Smooth muscle cell of the umbilical artery (primary cell): ENCODE measurements at places on chromosomes 6 and 20. TPM values are rescaled to one million over a fixed set of nuclear protein-coding genes. Genes with fewer than 3 reads are reported as not detected.

CD93 gene
- 0.69 and 0.89 TPM in 2 replicates for total RNA-seq

CLIC5 gene
- not detected in 2 replicates for total RNA-seq

SLC35D3 gene
- total RNA-seq: not detected in 2 replicates

SYTL3 gene
- 0.89 and 1.7 TPM in 2 replicates for total RNA-seq

PRPH2 gene
- 4.2 and 4.9 TPM in 2 replicates for total RNA-seq

LIN28B gene
- total RNA-seq: 0.05 TPM in 1 of 2 replicates, not detected in the other

MCHR2 gene
- not detected in 2 replicates for total RNA-seq

SEMG1 gene
- total RNA-seq: not detected in 2 replicates

IMPG1 gene
- total RNA-seq: not detected in 2 replicates

HCK gene
- total RNA-seq: not detected in 2 replicates

LINC00237 gene
- total RNA-seq: not detected in 2 replicates

HLA-DQB1 gene
- total RNA-seq: not detected in 2 replicates

TMEM244 gene
- not detected in 2 replicates for total RNA-seq

OVOL2 gene
- total RNA-seq: not detected in 2 replicates

WFDC10B gene
- total RNA-seq: not detected in 2 replicates

HLA-DOB gene
- total RNA-seq: 0.18 TPM in 1 of 2 replicates, not detected in the other

PCSK2 gene
- not detected in 2 replicates for total RNA-seq

SCRT2 gene
- total RNA-seq: not detected in 2 replicates

DEFB128 gene
- not detected in 2 replicates for total RNA-seq

PI16 gene
- total RNA-seq: 0.23 and 0.59 TPM in 2 replicates

HSPA1A gene
- total RNA-seq: 73.6 and 99.1 TPM in 2 replicates

PRKN gene
- 0.30 and 0.92 TPM in 2 replicates for total RNA-seq

HTR1B gene
- under 0.01 and 2.7 TPM in 2 replicates for total RNA-seq

PRDM1 gene
- total RNA-seq: 3.7 and 8.0 TPM in 2 replicates

GMDS gene
- total RNA-seq: 5.9 and 7.7 TPM in 2 replicates

CFAP61 gene
- 0.32 TPM in 1 of 2 replicates, not detected in the other for total RNA-seq

ELOVL2 gene
- total RNA-seq: 0.65 and 0.89 TPM in 2 replicates

C6orf52 gene
- total RNA-seq: 0.30 TPM in 1 of 2 replicates, not detected in the other

CST11 gene
- not detected in 2 replicates for total RNA-seq

HEY2 gene
- 0.05 TPM in 1 of 2 replicates, not detected in the other for total RNA-seq

CDC5L gene
- 18.7 and 23.6 TPM in 2 replicates for total RNA-seq

MAFB gene
- 0.14 and 0.30 TPM in 2 replicates for total RNA-seq

UBD gene
- 0.30 TPM in 1 of 2 replicates, not detected in the other for total RNA-seq

EDN1 gene
- total RNA-seq: 1.8 and 2.8 TPM in 2 replicates

NRSN1 gene
- total RNA-seq: not detected in 2 replicates

THEMIS gene
- total RNA-seq: 0.05 TPM in 1 of 2 replicates, not detected in the other

AVP gene
- not detected in 2 replicates for total RNA-seq

LSM14B gene
- total RNA-seq: 39.2 TPM in 2 replicates

RHAG gene
- total RNA-seq: not detected in 2 replicates

DZANK1 gene
- total RNA-seq: 1.2 and 1.5 TPM in 2 replicates

PI3 gene
- not detected in 2 replicates for total RNA-seq

TMEM14B gene
- total RNA-seq: 47.6 and 82.8 TPM in 2 replicates

ZNF165 gene
- total RNA-seq: 0.18 and 0.30 TPM in 2 replicates

COL9A1 gene
- total RNA-seq: not detected in 2 replicates

TFAP2A gene
- not detected in 2 replicates for total RNA-seq

KCNQ5 gene
- total RNA-seq: 5.0 and 15.4 TPM in 2 replicates

GSTA3 gene
- total RNA-seq: not detected in 2 replicates

CCN2 gene
- 176 and 540 TPM in 2 replicates for total RNA-seq

FAM110A gene
- total RNA-seq: 0.59 and 1.8 TPM in 2 replicates

EPPIN gene
- not detected in 2 replicates for total RNA-seq
